Stimulated activated CD8-positive, alpha-beta memory T cell treated with anti-CD3 and anti-CD28 coated beads, Interleukin-15, amount 100 ng/mL, for 4 hours (primary cell): ENCODE measurements at places on chromosomes 12 and 14.

DNA sequence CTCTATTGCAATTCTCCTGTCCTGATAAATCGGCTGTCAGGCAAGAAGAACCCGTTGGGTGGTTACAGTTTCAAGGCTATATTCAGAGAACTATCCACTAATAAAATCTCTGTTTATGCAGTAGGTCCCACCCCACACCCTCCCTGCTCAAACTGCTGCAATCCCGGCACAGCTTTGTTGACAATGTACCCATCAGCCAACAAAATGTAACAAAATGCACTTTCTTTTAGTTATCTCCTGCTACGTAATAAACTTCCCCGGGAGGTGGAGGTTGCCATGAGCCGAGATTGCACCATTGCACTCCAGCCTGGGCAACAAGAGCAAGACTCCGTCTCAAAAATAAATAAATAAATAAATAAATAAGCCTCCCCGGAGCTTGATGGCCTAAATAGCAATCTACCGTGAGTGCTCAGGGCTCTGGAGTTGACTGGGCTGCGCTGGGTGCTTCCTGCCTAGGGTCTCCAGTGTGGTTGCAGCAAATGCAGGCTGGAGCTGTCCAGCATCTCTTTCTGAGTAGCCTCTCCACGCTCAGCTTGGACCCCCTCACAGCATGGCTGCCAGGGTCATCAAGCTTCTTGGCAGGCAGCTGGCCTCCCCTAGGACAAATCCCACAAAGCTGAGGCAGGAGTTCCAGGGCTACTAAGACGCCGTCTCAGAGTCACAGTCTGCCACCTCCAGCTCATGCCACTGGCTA lies 43.2 kb upstream of the FBRSL1 start:
- no peak for DNase-seq

GRCh38 chr14:69242311-69243224 lies 17.4 kb upstream of the GALNT16 start:
- no peak for DNase-seq

GRCh38 chr14:105043641-105044040 lies 21.6 kb downstream of the GPR132 start:
- DNase-seq, result no peak

GRCh38 chr12:18071336-18071735 lies 18.7 kb downstream of the RERGL start:
- DNase-seq, result no peak
